NCI-H510A treated with DMSO at 0.1 percent for 48 hours (cell line): ENCODE measurements at places on chromosomes 4 and X.

DNA sequence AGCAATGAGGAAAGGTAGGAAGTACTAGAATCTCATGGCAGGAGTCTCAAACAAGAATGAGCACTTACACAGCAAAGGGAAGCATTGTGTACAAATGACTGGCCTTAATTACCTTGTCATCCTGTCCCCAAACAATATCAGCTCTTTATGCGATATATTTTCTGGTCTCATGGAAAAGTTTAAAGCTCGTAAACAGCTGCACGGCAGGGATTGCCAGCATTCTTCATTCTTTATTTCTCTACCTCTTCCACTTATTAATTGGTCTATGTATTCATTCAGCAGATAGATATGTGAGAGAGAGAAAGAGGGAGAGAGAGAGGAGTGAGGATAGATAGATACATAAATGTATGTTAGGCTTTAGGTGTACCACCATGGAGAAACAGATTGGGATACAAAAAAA lies 155.8 kb upstream of the FAT4 start:
- no peak for DNase-seq

GRCh38 chr4:77349796-77350195 lies 192.8 kb downstream of the CCNG2 start:
- DNase-seq, result no peak

- no peak for DNase-seq
Measured at GRCh38 chr4:140971077-140971792, 162.0 kb downstream of the RNF150 start.

GRCh38 chrX:13815664-13816063 lies 1.2 kb downstream of the GPM6B start:
- no peak for DNase-seq

- DNase-seq, result no peak
Measured at GRCh38 chr4:25001509-25001908, 29.2 kb downstream of the LGI2 start.

GRCh38 chrX:7146020-7146702 lies 1.4 kb upstream of the STS start:
- no peak for DNase-seq

DNA sequence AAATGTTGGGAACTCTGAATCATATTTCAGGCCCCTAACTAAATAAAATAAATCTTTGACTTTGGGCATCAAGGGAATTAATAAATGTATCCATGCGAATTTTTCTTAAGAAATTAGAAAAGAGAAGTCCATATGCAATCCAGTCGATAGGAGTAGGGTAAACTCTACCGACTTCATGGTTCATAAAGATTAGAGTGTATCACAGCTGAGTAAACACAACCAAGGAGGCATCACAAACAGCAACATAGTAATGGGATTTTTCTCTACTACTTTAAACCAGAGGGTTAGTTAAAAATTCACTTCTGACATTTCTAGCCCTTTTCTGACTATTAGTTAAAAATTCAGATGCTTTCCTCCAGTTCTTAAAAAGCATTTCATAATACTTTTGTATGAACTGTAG lies 19.9 kb downstream of the SEPTIN11 start:
- DNase-seq, result peak; percentile 75

DNA sequence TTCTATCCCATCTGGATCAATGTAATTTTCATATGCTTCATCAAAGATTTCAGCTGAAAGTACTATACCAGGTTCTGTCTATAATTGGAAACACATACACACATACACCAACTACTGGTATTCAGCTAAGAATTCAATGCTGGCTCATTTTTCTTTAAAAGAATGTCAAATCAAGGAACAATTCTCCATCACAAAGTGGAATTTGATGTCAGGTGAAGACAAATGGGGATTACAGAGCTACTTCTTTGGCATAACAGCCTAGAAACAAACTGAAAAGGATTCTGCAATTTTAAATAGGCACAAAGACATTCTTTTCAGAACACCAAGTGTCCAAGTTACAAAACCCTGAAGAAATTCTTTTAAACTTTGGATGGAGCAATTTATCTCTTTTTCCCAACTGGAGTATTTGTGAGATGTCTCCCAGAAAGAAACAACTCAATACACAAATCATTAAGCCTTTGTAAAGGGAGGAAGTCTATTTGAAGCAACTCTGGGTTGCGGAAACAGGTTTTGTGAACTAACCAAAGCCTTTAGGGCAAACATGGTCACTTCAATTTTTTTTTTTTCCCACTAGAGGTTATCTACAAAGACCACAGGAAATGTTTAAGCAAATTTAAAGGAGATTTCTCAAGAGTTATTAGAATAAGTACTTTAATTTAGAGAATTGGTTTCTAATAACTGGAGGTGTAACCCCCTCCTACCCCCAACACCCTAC lies 1.9 kb upstream of the FAM9C start:
- DNase-seq, result no peak

- DNase-seq, result no peak
Measured at GRCh38 chr4:16160457-16160856, 65.8 kb downstream of the TAPT1 start.

DNA sequence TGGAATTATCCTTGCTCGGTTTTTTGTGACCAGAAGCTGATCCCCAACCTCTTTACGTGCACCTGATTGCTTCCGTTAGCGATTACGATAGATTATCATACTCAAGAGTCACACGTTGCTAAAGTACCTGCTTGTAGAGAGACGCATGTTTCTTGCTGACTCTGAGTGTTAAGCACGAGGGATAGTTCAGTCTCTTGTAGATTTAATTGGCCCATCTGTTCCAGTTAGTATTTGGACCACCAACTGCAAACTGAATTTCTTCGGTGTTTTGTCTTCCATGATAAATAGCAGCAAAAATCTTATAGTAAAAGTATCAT lies 516 bp upstream of the COX18 start:
- DNase-seq, result peak; percentile 98

- no peak for DNase-seq
Measured at GRCh38 chrX:39728025-39728424, 369.7 kb downstream of the BCOR start.

GRCh38 chr4:111707491-111707890 lies 437.8 kb upstream of the FAM241A start:
- no peak for DNase-seq

DNA sequence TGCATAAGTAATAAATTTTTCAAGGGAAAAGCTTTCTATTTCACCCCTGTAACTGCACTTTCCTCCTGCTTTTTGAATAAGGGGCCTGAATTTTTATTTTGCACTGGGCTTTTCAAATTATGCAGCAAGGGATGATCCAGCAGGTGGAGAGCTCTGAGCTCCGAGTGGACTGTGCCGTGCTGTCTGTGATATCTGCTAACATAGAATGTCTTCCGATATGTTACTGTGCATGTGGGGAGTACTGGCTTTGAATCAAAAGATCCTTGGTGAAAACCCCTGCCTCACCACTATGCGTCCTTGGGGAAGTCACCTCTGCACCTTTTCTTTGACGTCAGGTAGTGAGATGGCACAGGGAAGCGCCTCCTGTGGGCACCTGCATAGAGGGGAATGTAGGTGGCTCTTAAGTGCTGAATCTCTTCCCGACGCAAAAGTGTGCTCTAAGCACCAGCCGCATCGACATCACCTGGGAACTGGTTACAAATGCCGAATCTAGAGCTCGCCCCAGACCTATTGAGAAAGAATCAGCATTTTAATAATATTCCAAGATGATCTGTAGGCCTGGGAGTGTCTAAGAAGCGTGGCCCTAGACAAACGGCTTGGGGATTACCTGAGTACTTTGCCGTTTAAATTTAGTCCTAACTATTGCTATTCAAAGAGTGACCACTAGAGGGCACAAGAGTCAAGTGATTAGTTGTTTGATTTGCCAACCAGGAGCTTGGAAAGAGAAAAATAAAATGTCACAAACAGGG lies 19.2 kb upstream of the WFS1 start:
- peak; percentile 88 for DNase-seq

GRCh38 chrX:134933911-134934310 lies 56.9 kb upstream of the SMIM10 start:
- DNase-seq, result no peak

- no peak for DNase-seq
Measured at GRCh38 chrX:3046253-3047240, 5.3 kb downstream of the ARSF start.

DNA sequence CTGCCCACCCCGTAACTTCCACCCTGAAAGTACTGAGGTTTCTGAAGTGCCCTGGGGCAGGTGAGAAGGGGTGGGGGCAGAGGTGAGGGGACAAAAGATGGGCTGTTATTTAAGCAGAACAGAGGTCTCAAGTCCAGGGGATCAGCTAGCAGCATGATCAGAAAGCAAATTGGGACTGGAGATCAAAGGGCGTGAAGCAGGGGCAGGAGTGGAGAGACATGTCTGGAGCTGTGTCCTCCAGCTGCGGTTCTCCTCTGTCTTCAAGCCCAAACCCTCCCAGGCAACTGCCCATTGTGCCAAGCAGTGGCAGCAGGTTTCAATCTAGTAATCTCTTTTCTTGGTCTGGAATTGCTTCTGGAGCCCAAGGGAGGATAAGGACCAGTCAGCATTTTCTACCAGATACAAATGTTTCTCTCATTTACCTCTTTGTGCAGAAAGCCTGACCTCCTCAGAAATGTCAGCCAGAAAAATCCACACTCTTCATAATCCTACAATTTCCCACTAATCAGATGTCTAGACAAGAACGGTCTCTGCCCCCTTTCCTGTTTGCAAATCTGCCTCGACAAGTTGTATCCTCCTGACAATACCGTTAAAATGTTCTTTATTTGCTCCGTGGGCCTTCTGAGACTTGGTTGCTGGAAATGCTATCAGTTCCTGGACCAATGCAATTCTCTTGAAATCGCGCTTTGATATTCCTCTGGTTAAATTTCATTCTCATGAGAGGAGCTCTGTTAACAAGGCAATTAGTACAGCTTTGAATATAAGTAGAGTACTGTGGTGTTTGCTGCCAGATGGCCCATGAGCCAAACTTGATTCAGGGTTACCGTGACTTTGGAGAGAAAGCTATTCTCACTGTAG lies 23.2 kb upstream of the RASL11B start:
- no peak for DNase-seq

DNA sequence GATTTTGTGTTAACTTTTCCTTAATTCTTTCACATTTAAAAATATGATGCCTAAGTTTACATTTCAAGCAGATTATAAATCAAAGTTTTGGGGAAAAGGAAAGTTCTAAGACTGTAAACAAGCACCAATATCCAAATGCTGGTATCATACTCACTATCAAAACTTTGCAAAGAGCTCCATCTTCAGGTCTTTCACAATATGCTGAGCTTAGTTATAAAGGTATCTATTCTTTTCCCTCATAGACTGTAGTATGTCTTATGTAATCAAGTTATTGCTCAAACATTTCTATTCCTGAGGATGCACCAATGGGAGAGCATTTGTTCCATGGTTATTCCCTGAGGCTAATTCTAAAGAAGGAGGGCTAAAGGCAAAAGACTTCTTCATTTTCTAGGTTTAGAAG lies 207.9 kb upstream of the FAM241A start:
- peak; percentile 19 for DNase-seq

DNA sequence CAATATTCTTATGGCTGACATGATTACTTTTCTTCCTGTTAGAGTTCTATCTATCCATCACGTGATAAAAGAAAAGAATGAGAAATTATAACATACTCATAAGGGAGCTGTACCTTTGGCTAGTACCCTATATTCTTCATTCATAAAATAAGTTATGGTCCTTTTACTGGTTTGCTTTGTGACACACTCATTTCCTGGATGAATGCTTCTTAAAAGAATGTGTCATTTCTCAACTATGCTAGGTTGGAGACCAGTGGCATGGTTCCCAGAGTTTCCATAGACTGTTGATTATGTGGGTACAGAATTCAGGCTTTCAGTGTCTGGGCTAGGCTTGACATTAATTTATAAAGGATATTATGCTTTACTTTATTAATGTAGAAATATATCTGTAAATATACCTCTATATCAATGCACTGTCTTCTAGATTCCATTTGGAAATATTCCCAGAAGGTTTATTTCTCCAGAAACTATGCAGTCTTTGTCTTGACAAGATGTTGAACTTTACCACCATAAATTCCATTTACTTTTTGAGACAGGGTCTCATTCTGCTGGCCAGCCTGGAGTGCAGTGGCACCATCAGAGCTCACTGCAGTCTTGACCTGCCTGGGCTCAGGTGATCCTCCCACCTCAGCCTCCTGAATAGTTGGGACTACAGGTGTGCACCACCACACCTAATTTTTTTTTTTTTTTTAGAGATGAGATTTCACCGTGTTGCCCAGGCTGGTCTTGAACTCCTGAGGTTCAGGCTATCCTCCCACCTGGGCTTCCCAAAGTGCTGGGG lies 23.8 kb downstream of the NUDT6 start:
- no peak for DNase-seq

GRCh38 chrX:85111347-85111746 lies 107.7 kb downstream of the APOOL start:
- DNase-seq, result peak; percentile 13

GRCh38 chr4:156137679-156138473 lies 184.2 kb upstream of the CTSO start:
- DNase-seq, result no peak

DNA sequence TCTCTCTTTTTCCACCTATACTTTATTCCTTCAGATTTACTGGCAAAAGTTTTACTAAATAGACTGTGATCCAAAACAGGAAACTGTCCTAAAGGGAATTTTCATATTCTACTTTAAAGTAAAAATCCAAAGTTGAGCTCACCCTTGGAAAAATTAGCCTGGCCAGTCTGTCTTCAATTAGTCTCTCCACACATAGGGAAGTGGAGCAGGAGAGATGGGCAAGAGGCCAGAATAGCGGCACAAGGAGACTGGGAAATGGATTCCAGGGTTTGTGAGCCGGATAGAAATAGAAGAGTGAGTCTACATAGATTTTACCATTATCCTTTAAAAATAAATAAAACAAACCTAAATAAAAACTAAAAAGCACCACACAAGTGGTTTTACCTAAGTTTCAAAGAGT lies 16.2 kb upstream of the FRMD7 start:
- DNase-seq, result no peak

DNA sequence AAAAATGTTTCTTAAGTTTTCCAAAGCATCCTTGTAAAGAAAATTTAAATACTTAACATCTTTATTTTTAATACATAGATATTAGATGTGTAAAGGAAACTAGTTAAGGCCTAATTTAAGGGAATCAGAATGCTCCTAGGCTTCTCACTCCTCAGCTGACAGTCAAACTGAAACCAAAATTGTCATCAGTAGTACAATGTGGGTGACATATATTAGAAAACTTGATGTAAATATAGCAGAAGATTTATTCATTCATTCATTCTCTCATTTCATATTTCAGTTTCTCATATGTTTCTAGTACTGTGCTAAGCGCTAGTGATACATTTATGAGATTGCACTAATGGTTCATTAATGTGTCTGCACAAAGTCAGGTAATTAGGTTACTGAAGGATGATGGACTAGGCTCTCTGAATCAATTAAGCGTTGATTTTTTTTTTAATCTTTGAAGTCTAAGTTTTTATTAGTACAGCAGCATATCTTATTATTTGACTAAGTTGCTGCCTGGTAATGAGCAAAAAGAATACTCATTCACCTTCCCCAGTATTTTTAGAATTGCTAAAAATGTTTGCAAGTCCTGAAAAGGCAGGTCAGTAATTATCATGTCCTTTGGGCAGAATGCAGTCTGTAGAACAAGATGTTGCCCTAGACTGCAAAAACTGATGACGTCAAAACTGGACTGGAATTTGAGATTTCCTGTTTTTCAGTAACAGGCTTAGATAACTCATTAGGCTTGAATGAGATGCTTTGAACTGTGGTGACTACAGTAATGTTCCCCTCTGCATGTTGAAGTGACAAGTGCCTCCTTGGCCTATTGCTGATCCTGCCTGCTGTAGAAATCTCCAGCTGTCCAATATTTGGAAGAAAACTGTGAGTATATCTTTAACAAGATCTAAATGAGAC lies 128.7 kb downstream of the ARHGAP24 start:
- DNase-seq, result peak; percentile 7

- DNase-seq, result no peak
Measured at GRCh38 chrX:135425026-135425965, 3.6 kb downstream of the SMIM10L2A start.
